ENCODE measurements at places on chromosomes 13 and 19.
A peak's percentile ranks its signal among the peaks of the same experiment; 100 is the strongest.

- DNase-seq = no peak
These were observed 153.3 kb downstream of the TNFRSF19 start for GRCh38 chr13:23723471-23723870.

- no peak for DNase-seq
These were observed 6.6 kb upstream of the LGALS4 start for GRCh38 chr19:38819231-38819920.

DNA sequence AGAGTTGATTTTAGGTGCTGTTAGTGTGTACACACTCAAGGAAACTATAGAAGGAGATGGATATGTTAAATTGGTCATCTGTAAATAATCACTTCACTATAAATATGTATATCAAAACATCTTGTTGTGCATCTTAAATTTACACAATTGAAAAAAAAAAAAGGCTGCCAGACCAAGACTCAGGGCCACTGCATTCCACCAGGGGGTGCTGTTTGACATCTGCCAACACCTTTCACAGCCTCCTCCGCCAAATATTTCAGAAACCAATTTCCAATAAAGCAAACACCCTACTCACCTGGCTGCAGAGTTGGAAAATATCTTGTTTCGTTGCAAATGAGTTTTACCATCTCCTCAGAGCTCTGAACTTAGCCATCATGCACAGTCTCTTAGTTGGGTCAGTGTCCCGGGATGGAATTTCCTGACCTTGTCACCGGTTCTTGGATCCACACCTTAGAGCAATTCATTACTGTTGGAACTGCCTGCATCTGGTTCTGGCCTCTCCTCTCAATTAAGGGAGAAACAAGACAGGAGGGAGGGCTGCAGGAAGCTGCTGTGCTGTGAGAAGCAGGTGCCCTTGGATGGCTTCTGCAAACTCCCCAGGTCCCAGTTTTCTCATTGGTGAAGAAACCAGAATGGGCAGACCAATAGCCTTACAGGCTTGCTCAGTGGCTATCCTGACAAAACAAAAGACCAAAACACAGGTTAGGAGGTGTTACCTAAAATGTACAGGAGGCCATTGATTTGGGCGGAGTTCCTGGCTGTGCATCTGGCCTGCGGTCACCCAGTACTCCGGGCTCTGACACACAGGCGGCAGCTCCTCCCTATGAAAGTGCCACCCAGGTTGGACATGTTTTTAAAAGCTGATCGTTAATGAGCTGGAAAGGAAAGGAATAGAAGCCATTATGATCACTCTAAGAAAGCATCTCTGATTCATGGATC lies 746.6 kb downstream of the UQCRFS1 start:
- peak; percentile 48 for DNase-seq

DNA sequence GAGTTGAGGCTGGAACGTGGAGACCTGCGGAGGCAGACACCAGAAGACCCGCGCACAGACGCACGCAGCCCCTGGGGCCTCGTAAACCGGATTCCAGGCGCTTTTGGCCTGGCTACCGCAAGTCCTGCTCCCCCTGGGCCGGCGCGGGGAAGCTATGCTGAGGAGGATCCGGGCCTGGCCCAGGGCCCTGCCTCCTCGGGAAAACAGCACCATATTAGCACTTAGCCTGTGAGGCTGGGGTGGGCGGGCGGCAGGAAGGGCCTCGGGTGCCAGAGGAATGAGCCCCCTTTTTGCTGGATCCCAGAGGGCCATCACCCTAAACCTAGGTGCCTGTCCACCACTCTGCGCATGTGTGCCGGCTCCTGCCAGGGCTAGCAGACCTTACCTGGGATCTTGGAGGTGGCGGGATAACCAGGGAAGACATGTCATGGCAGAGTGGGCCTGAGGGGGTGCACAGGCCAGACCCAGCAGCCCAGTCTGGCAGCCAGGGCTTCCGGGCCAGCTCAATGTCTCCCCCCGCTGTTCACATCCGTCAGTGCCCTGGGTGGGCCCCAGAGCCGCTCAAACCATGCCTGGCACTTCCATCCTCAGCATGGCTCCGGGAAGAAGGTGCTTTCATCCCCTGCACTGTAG lies 7.3 kb downstream of the ELOF1 start:
- no peak for DNase-seq

GRCh38 chr13:107563099-107563925 lies 652.0 kb downstream of the LIG4 start:
- no peak for DNase-seq

- DNase-seq = peak; percentile 24
These were observed 14.6 kb downstream of the PLD3 start for GRCh38 chr19:40363069-40363468.

DNA sequence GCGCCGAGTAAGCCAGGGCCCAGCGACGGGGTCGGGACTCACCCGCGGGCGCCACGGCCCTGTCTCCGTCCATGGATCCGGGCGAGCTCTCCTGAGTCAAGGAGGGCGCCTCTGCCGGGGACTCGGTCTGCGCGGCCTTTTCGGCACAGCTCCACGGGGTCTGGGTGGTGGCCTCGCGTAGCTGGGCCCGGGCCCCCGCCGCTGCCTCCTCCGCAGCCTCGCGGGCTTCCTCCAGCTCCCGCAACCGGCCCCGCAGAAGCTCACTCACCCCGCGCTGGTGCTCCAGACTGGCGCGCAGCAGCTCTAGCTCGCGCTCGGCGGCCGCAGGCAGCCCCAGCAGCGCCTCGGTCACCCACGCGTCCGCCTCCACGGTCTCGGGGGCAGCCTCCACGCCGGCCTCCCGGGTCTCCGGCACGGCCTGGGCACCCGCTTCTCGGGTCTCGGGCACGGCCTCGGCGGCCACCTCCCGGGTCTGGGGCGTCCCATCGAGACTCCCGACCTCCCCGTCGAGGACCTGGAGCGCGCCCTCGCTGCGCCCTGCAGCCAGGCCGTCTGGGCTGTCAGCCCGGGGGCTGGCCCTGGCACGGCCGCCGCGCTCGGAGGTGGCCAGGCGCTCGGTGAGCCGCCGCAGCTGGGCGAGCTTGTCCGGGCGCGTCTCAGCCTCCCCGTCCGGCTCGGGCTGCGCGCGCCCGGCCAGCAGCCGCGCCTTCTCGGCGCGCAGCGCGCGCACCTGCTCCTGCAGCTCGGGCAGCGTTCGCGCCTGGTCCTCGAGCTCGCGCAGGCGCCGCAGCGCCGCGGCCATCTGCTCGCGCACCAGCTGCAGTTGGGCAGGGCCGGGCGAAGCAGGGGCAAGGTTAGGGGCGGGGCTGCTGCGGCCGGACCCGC lies 8.4 kb downstream of the KANK3 start:
- no peak for DNase-seq

GRCh38 chr19:1093811-1094553 lies 1.2 kb downstream of the POLR2E start:
- DNase-seq = no peak

- DNase-seq = no peak
These were observed 76.8 kb upstream of the CACNA1A start for GRCh38 chr19:13583114-13583513.

GRCh38 chr19:56839652-56840450 lies 675 bp downstream of the PEG3 start:
- DNase-seq = no peak

DNA sequence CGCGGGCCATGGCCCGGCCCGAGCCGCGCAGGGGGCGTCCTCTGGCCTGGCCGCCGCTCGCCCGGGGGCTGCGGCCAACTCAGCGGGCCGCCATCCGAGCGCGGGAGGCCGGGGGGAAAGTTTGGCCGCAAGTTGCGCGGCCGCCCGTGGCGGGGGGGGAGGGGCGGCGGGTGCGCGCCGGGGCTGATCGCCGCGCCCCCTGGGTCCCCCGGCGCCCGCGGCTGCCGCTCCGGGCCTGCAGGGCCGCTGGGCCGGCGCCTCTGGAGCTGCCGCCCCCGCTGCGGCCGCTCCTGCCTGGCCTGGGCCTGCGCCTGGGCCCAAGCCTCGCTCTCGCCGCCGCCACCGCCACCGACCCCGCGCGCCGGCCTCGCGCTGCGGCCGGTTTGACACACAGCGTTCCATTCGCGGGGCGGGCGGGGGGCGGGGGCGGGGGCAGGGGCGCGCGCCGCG lies at the start of gene NR2F6:
Gene NR2F6 (minus strand): TSS at position 385 of the 450 bp plus-strand sequence. CDS start 699 bp downstream, outside the sequence.
- DNase-seq = no peak

DNA sequence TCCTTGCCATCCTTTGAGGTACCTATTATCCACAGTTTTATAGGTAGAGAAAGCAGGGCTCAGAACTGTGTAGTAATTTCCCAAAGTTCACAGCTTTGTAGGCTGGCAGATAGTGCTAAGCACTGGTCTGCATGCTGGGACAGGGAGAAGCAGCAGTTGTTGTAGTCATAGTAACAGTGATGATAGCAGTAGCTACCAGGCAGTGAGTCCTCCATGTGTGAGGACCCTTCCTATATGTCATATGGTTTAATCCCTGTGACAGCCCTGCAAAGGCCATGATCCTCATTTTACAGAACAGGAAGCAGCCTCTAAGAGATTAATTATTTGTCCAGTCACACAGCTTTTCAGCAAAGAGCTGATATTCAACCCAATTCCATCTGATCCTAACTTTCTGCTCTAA lies 21.0 kb downstream of the SERP2 start:
- DNase-seq = no peak

- DNase-seq = no peak
These were observed 184.2 kb downstream of the ABCC4 start for GRCh38 chr13:95117092-95117491.

- peak; percentile 56 for DNase-seq
These were observed 46.8 kb downstream of the COG3 start for GRCh38 chr13:45511310-45512097.

GRCh38 chr19:51398096-51398704 lies 7.8 kb upstream of the C19orf84 start:
- DNase-seq = no peak

DNA sequence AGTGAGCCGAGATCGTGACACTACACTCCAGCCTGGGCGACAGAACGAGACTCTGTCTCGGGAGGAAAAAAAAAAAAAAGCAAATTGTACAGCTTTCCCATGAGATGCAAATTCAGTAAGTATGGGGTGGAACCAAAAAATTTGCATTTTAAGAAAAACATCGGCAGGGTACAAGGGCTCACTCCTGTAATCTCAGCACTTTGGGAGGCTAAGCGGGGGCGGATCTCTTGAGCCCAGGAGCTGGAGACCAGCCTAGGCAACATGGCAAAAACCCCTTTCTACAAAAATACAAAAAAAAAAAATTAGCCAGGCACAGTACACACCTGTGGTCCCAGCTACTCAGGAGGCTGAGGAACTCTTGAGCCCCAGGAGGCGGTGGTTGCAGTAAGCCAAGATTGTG lies 91.2 kb downstream of the ELF1 start:
- no peak for DNase-seq

DNA sequence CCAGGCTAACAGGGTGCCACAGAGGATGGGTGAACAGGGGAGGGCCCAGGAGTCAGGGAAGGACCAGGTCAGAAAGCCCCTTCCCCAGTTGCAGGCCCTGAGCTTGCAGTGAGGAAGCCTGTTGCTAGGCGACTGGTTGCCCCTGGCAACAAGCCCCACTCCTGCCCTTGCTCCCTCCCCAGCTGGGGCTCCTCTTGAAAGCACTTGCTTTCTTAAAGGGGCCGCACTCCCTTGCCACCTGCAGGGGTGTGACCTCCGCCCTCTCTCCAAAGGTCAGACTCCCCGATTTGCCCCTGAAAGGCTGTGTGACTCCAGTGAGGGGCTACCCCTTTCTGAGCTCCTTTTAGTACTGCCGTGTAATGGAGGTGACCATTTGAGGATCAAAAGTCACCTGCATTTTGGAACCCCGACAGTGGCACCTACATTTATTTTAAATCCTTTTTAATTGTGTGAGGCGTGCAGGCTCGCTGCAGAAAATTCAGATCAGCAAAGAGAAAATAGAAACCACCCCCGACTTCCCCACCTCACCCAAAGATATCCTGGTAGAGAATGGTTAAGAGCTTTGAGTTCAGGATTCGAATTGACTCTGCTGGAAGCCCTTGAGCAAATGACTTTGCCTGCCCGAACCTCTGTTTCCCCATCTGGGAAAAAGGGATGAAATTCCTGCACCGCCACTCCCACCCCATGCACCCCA lies 4.8 kb downstream of the FCHO1 start:
- DNase-seq = peak; percentile 83

DNA sequence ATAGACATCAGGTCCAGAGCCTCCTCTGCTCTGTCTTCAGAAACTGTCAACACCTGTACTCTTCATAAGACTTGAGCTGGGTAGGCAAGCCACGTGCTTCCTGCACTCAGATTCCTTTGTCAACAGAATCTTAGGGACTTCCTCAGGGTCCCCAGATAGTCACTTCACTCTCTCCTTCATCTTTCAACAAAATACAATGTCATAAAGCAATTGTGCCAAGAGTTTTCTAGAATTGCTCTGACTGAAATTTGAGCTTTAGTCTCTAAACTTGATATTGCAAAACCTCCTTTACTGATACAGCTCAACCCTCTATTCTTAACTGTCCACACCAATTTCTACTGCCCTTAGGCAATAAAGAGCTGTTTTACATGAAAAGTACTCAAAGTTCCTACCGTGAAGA lies 179.9 kb downstream of the IRS2 start:
- DNase-seq = no peak

DNA sequence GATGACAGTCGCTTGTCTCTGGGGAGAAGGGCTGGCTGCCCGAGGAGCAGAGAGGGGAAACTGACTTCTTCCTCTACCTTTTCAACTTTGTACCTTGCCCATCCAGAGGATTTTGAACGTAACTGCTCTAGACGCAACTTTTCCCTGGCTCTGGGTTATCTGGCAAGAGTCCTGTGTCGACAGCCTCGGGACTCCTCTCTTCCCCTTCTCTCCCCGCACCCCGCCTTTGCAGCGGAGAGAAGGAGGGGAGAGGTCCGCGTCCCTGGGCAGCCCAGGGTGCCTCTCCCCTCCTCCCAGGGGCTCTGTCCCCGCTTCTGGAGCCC lies 574 bp downstream of the SH3GL1 start:
- no peak for DNase-seq

- DNase-seq = no peak
These were observed 6.2 kb upstream of the KLK13 start for GRCh38 chr19:51071095-51071405.

DNA sequence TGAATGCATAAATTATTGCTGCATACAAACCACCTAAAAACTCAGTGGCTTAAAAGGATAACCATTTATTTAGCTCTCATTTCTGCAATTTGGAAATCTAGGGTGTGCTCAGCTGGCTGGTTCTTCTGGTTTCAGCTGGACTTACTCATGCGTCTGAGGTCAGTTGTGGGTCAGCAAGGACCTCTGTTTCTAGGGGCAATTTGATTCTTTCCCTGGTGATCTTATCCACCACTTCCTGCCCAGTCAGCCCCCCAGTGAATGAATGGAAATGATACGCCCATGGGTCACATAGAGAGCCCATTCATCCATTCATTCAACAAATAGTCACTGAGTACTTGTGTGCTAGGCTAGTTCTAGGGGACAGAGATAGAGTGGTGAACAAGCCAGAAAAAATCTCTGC lies 9.9 kb downstream of the FXYD5 start:
- DNase-seq = no peak

- DNase-seq = no peak
These were observed 2.1 kb downstream of the P2RY11 start for GRCh38 chr19:10113592-10113963.

GRCh38 chr13:108086678-108087077 lies 128.7 kb downstream of the LIG4 start:
- no peak for DNase-seq

GRCh38 chr19:17617807-17618192 lies 62.4 kb downstream of the COLGALT1 start:
- DNase-seq = no peak
